ENCODE measurements at places on chromosomes 2 and 18. TPM values are rescaled to one million over a fixed set of nuclear protein-coding genes. Genes with fewer than 3 reads are reported as not detected.

GRCh38 chr2:56021579-56021978 lies 98.0 kb upstream of the EFEMP1 start:
- no peak for DNase-seq

GRCh38 chr18:79693561-79694205 lies 14.1 kb downstream of the CTDP1 start:
- DNase-seq: no peak

DNA sequence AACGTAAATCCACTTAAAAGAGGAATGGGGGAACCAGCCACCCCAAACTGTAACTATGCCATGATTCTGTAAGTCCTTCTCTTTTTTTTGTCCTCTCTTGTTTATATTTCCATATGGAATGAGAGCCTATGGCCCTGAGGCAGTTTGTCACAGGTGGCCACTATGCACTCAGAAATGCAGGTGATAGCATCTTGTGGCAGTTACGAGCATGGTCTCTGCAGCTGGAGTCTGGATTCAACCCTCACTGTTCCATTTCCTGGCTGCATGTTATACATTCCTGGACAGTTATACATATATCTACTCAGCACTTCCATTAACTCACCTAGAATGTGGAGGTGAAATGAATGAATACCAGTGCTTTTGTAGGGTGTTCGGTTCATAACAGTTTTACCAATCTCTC lies 291.5 kb upstream of the FANCL start:
- no peak for DNase-seq

- no peak for DNase-seq
Observed at GRCh38 chr18:31773774-31774476, 13.2 kb upstream of the SLC25A52 start.

- no peak for DNase-seq
Observed at GRCh38 chr2:45412754-45413379, 198.2 kb downstream of the SRBD1 start.

GRCh38 chr2:47225061-47225783 lies 70.1 kb upstream of the STPG4 start:
- no peak for DNase-seq

GRCh38 chr2:224927646-224928173 lies 114.6 kb downstream of the DOCK10 start:
- no peak for DNase-seq

DNA sequence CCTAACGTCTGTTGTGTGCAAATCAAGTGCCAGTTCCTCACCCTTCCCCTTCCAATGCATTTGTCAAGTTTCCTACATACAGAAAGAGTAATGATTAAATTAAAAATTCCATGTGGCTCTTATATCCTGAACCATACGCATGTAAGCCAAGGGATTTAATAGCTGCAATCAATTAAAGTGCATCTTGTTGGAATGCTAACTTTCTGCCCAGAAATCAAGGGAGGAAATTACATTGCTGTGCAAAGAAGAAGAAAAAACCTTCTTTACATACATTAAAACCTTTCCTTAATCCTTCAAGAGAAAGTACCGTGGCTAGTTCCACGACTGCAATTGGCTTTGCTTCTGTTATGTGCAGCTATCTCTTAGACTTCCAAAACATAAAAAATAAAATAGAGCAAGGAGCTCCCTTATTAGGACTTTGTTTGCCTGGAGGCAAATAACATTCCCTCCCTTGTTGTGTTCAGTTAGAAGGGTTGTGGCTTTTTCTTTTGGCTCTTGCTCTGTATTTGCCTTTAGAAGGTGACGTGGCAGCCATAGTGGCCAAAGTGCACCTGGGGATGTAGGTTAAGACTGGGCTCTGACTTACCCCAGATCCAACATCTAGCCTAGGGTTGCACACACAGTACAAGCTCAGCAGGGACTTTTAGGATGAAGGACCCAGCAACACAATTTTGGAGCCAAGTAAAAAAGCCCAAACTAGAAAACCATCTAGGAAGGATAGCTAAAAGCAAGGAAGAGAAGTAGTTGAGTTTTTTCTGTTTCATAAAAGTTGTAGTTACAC lies 158.3 kb downstream of the ANTXR1 start:
- no peak for DNase-seq

DNA sequence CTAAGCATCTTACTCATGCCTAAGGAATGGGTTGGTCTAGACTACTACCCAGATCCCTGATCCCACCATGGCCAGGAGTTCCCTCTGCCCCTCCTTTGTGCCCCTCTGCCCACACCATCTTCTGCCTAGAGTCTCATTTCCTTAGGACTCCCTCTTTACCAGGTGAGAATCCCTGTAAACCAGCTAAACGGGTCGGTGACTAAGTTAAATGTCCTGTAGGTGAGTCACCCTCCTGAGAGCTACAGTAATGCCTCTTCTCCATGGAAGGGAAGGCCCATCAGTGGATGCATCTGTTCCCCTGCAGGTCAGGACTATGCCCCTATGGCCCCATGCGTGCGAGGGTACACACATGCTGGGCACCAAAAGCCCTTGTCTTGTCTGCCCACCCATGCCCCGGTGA lies 25.4 kb downstream of the PTGR3 start:
- DNase-seq: no peak

DNA sequence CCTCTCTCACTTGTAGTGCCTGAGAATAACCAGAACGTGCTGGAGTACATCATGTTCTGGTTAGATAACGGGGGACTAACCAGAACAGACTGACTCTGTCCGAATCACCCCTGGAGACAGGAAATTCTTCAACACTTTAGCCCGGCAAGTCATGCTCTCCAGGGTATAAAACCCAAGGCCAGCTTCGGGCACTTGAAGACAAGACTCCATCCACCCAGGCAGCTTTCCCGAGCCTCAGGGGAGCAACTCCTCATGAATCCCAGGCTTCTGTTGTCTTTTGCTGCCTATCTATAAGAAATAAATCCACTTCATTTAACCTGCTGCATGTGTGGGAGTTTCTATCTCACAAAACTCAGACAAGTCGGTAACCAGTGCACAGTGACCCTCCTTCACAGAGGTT lies 99.6 kb downstream of the KCNF1 start:
- no peak for DNase-seq

GRCh38 chr2:209383212-209383611 lies 40.6 kb upstream of the MAP2 start:
- DNase-seq: no peak

DNA sequence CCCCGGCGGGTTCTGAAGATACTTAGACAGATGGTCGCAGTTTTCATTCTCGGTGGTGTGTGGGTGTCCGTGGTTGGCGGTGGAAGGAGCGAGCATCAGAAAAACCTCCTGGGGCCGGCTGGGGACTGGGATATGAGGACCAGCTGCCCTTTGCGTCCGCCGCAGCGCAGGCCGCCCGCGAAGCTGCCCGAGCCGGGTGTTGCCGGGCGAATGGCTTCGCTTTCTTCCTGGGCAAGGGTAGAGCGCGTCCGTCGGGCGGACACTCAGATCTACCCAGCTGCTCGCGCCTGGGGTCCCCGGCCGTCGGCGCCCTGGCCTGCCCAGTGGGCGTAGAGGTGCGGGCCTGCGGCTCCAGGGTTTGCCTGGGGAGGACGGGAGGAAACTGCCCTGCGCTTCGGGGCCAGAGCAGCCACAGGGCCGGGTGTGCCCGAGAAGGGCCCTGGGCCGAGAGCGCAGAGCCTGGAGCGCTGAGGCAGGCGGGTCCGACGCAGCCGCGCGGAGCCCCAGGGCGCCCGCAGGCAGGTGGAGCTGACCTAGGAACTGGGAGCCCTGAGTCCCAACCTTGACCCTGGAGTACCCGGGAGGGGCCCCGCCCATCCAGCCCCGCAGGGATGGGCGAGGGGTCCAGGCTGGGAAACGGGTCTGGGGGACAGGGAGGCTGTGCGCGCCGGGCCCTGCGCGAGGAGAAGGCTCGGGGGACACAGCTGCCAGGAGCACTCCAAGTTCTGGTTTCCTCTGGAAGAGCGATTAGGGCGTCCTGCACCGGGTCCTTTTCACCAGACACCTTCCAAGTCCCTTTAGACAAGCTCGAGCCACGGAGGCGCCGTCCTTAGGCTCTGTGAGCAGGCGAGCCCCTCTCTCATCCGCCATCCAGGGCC lies 1.3 kb downstream of the TWIST2 start:
- no peak for DNase-seq

- no peak for DNase-seq
Observed at GRCh38 chr2:65277118-65277517, 49.5 kb downstream of the ACTR2 start.

DNA sequence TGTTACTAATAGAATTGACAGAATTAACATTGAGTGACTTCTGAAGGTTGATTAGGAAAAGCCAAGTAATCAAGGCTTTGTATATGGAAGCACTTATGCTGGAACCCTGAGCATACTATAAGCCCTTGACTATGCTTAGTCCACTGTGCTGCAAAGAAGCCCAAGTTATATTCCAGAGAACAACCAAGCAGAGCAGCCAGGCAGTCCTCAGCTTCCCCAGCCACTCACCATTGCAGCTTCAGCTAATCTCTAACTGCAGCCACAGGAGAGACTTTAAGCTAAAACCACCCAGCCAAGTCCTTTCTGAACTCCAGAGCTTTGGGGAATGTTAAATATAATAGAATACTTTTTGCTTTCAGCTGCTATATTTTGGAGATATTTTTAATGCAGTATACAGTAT lies 164.4 kb upstream of the VWC2L start:
- no peak for DNase-seq

DNA sequence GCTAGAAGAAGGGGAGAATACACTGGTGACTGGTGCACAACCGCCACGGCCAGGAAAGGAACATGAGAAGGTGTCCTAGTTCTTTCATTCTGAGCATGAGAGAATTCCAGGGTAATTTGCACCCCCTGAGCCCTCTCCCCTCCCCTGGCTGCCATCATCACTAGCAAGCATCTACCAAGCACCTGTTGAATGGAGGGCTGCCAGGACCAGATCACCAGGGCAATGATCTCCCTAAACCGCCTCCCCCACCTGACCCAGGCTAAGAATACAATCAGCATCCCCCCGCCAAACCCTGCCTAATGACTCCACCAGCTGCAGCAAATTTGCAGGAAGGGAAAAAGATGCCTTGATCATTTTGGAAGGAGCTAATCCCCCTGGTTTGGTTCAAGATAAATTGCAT lies 100.2 kb downstream of the STPG4 start:
- DNase-seq: no peak

- no peak for DNase-seq
Observed at GRCh38 chr2:63587814-63588384, 378 bp downstream of the WDPCP start.

DNA sequence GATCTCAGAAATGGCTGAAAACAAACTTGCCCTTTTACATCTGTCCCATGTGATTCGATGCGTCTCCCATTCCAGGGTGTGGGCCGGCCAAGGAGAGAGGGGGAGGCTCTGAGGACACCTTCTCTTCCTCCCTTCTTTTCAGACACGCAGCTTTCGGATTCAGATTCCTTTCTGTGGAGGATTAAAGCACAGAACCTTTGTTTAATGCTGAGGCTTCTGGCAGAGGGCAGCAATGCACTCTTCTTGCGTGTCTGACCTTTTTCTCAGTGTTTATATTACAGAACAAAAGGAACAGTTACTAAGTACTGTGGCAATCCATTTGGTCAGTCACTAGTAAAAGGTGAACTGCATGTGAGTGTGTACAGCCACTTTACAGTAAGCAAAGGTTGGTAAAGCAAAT lies 268.9 kb upstream of the CCDC68 start:
- DNase-seq: no peak

GRCh38 chr18:73270920-73271634 lies 403.3 kb upstream of the NETO1 start:
- no peak for DNase-seq

DNA sequence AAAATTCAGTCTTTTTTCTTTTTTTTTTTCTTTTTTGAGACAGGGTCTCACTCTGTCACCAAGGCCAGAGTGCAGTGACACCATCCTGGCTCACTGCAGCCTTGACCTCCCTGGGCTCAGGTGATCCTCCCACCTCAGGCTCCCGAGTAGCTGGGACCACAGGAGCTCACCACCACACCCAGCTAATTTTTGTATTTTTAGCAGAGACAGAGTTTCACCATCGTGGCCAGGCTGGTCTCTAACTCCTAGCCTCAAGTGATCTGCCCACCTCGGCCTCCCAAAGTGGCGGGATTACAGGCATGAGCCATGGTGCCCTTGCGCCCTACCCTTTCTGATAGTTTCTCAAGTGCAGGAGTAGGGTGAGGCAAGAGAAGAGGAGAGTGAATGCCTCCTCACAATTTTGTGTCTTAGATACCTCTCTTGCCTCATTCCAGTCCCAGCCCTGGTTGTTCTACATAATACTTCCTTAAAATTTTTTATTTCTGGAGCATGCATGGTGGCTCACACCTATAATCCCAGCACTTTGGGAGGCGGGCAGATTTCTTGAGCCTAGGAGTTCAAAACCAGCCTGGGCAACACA lies 68.2 kb upstream of the CAB39 start:
- no peak for DNase-seq

- DNase-seq: no peak
Observed at GRCh38 chr18:79733135-79733701, 53.6 kb downstream of the CTDP1 start.

DNA sequence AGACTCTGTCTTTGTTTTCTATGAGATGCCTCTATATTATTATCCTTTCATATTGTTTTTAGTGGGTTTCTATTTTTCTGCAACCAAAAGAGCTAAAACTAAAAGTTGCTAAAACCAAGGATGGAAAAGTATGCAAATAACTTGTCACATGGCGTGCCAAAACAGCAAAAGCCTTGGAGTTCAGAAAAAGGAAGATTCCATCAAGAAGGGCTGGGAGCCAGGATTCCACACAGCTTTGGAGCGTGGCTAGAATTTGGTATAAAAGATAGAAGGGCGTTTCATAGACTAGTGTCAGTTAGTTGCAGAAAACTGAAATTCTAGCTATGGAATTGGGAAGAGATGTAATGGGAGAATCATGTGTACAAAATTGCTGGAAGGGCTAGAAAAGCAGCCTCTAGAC lies 4.1 kb downstream of the SCYGR1 start:
- no peak for DNase-seq

DNA sequence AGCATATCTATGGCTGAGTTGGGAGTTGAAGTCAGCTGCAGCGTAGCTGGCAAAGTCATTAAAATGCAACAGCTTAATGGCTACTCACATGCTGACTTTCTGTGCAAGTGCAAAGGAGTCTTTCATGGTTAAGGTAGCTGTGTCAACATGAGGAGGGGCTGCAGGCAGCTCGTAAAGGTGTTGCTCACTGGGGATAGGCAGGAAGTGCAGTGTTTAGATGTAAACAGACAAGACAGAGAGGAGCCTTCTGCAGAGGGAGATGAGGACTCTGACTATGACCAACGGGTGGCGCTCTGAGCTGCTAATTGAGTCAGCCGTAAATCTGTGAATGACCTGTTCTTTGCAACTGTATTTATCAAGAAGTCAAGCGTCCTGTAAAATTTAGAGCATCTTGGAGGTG lies 22.3 kb upstream of the CAVIN2 start:
- peak; percentile 49 for DNase-seq

GRCh38 chr2:64328415-64328722 lies 125.6 kb upstream of the LGALSL start:
- no peak for DNase-seq

- DNase-seq: no peak
Observed at GRCh38 chr2:149652526-149652925, 65.0 kb upstream of the MMADHC start.

GRCh38 chr2:119311371-119311770 lies 55.3 kb downstream of the C2orf76 start:
- DNase-seq: no peak

Gene DTNB
- polyA plus RNA-seq: 18.5 TPM

Gene DAW1
- polyA plus RNA-seq: 0.52 TPM

Gene STON1
- 39.3 TPM for polyA plus RNA-seq

Gene GRP
- 0.50 TPM for polyA plus RNA-seq

Gene DSC3
- 2.5 TPM for polyA plus RNA-seq

Gene CD302
- polyA plus RNA-seq: 13.2 TPM

Gene RNF144A
- polyA plus RNA-seq: 62.9 TPM

Gene MAP3K19
- polyA plus RNA-seq: 0.73 TPM

Gene CPO
- polyA plus RNA-seq: 1.7 TPM

Gene IL36G
- polyA plus RNA-seq: 0.67 TPM

Gene HOXD10
- polyA plus RNA-seq: 220 TPM

Gene CDH7
- polyA plus RNA-seq: 17.2 TPM
